Smooth muscle cell of trachea (primary cell): ENCODE measurements at places on chromosomes 1 and 21. TPM values are rescaled to one million over a fixed set of nuclear protein-coding genes. Genes with fewer than 3 reads are reported as not detected.

The ADGRB2 gene
- 7.4 and 25.0 TPM in 2 replicates for total RNA-seq

The ALG14 gene
- total RNA-seq: 2.5 and 2.8 TPM in 2 replicates

The CNTN2 gene
- total RNA-seq: not detected in 2 replicates

The SYT14 gene
- total RNA-seq: 4.1 and 8.1 TPM in 2 replicates
